ENCODE measurements at places on chromosomes 2 and 18.

DNA sequence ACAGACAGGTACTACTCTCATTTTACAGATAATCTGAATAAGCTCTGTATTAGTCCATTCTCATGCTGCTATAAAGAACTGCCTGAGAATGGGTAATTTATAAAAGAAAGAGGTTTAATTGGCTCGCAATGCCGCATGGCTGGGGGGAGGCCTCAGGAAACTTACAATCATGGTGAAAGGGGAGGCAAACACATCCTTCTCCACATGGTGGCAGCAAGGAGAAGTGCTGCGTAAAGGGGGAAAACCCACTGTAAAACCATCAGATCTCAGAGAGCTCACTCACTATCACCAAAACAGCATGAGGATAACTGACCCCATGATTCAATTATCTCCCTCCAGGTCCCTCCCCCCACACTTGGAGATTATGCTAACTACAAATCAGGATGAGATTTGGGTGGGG is 254.4 kb downstream of the KCNE4 start:
- no peak for DNase-seq

DNA sequence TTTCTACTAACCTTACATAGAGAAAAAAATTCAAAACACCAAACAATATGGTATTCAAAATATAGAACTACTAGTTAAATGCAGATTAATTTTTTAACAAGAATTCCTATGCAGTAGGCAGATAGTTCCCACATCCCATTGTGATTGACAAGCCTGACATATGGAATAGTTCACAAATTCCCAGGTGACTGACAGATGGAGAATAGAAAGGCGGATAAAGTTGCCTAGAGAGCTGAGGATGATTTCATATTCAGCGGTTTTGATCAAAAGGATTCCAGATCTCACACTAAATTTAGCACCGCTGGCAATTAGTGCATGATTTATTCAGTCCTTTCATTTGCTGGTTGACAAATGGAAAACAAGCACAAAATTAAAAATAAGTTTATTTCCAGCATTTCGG is 733.7 kb upstream of the POU3F3 start:
- DNase-seq: no peak

DNA sequence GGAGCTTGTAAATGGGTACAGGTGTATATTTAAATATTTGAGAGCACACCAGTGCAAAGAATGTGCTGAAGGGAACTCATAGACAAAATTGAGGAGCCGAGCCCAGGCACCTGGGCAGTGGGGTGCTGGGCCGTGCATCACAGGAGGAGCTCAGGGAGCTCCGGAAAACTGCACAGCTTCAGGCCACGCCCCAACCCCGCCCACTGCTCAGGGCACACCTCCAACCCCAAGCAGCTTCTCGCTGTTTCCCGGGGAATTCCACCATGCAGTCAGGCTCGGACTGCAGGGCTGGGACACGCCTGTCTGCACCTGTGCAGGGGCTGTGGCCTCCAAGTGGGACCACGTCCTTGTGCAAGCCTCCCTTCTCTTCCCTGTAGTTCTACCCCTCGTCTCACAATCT is 243.0 kb downstream of the HDAC4 start:
- DNase-seq: no peak

DNA sequence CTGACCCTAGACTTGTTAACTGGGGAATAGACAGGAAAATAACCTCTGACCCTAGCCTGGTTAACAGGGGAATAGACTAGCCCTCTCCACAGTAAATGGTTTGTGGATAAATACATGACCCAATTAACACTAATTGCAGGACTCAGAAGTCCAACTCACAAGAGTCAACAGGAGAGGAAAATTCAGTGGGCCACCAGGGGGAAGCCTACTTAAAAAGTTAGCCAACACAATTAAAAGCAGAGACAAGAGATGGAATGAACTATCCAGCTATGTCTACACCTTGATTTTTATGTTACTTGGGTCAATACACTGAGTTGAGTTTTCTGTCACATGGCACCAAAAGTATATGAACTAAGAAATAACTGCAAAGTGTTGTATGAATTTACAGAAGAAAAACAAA is 158.8 kb upstream of the SLC39A10 start:
- peak; percentile 26 for DNase-seq

DNA sequence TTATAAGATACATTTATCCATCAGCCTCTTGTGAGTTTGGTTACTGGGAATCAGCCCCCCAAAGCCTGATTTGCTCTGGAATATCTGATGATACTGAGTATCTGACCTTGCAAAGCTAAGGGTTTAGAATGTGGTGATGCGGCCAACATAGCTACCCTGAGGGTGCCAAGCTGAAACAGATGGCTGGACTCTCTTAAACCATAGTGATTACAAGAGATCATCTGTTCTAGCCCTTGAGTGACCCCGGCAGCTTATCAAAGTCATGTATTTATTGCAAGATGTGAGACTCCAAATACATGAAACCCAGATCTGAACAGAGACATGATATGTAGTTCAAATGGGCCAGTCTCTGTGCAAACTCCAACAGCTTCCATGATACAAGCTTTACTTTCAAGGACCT is 78.2 kb upstream of the CABLES1 start:
- DNase-seq: no peak

DNA sequence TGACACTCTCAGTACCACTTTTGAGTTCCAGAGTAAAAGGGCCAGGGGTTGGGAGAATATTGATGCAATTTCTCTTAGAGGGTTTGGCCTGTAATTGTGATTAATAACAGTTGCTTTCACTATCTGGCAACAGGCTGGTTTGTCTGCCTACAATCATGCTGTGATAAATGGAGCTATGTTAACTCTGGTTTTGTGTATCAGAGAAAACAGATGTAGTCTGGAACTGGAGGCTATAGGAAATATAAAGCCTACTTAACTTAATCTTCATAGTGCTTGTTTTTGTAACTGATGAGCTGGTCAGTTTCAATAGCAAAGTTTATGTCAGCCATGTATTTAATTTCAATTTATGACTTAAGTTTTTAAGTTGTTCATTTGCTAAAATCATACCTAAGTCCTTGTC is 138.0 kb downstream of the AGPS start:
- DNase-seq: no peak

DNA sequence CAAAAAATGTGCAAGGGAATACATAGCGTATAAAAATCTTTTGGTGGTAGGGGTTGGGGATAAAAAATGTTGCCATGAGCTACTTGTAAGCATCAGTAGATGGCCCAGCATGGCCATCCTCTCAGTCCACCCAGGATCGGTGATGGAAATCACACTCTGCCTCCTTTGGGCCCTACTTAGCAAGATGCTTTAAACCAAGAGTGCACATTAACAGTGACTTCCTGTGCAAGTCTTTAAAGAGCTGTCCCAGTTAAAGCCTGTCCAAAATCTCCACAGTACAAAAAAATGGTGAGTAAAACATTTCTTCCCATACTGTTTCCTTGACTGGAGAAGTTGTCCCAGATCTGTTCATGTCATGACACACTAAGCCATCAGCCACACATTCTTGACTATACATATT is 18.0 kb downstream of the ANKRD44 start:
- no peak for DNase-seq

DNA sequence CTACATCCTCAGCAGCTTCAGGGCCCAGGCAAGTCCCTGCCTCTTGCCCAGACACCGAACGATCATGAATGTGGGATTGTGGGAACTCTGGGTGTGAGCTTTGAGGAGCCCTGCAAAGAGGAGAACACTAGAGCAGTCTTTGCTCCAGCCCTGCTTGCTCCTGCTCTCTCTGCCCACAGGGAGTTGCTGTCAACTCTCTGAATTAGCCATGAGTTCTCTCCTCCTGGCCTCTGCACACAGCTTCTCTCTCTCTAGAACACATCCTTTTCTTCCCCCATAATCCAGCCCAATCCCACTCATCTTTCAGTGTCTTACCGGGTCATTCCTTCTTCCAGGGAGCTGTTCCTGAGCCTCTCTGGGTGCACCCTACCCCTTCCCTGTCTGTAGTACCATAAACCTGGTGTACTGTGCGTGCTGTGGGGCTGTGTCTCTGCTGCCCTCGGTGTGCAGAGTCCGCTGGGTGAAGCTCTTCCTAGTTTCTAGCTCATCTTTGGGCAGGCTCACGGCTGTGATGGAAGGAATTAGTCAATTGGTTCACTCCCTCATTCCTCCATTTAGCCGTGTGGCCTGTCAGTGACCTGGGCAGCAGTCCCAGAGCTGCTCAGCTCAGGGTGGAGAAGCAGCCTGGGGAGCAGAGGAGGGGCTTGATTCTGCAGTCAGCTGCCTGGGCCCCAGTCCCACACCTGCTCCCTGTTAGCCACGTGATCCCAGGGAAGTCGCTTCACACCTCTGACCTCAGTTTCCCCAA is 132.9 kb upstream of the HDAC4 start:
- DNase-seq: no peak

DNA sequence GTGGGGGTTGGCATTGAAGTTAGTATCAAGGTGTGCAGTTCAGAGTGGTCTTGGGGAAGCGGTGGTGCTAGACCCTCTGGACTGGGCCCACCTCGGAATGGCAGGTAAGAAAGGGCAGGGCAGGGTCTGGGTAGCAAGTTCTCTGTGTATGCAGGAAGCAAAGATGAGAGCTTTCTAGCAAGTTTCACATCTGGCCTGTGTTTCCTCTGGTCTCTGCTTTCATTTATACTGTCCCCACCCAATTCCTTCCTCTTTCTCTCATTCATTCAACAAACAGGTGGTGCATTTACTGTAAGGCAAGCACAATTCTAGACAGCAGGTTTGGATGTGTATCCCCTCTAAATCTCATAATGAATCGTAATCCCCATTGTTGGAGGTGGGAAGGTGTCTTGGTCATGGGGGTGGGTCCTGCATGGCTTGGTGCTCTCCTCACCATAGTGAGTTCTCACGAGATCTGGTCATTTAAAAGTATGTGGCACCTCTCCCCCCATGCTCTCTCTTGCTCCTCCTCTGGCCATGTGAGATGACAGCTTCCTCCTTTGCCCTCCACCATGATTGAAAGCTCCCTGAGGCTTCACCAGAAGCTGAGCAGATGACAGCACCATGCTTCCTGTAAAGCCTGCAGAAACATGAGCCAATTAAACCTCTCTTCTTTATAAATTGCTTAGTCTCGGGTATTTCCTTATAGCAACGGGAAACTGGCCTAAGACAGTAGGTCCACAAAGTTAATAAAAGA is 51.8 kb downstream of the PKDCC start:
- peak; percentile 44 for DNase-seq

DNA sequence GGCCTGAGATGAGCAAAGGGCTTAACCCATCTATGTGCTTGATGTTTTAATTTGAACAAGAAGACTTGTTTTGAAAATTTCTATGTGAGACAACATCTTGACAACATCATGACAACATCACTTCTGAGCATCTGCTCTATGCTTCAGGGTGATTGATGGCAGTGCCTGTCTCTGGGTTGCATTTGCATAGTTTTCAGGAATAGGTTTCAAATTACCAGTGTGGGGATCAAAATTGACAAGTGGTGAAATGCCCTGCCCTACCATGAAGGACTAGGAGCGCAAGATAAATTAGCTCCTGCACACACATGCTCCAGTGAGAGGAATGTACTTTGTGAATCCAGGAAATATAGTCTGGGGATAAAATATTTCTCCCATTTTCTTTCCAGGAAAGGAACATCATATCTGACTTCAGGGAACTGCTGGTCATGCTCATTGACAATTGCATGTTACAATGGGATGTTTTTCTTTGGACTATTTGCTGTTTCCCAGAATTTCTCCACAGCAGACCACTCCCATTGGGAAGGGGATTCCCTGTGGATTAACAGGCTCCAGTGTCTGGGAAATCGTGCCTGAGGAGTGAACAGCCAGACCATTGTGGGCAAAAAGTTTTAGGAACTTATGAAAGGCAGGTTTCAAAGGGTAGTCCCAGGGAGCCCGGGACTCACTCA is 45.3 kb upstream of the IL1R2 start:
- no peak for DNase-seq

Measured in GM10248 (cell line).